ENCODE measurements at places on chromosomes 6 and 20.

GRCh38 chr6:20846602-20847028 lies 312.4 kb downstream of the CDKAL1 start:
- DNase-seq = no peak

- no peak for DNase-seq
Measured at GRCh38 chr20:3729811-3730540, 2.5 kb upstream of the HSPA12B start.

DNA sequence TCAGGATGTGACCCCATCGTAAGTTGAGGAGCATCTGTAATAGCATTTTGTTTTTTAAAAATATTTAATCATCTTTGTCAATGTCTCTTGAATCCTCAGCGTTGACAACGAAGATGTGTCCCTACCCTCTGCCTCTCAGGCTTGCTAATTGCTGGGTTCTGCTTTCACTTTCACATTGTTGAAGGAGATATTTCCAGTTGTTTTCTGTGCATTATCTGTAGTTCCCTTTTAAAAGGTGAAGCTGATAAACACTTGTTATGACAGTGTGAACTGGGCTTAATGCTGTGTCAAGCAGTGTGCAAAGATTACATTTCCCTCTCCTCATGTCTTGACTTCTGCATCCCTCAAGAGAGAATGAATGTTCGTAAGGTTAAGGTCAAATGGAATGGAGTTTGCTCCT lies 54.9 kb downstream of the CSE1L start:
- DNase-seq = no peak

- DNase-seq = no peak
Measured at GRCh38 chr6:45477790-45478189, 100.1 kb upstream of the SUPT3H start.

DNA sequence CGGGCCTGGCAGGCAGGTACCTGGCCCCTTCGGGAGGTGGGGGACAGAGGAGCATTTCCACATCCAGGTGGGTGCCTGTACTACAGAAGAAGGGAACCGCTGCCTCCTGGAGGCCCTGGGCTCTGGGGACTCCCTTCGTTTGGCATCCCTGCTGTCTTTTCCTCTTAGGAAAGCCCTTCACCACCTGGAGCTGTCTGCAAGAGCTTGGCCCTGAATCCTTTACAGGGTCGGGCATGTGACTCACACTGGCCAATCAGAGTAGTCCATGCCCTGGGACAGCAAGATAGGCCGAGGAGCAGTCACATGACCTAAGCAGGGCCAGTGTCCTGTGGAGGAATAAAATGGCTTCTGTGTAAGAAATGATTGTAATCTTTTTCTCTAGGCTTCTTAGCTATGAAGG lies 224.9 kb downstream of the ANKRD60 start:
- no peak for DNase-seq

DNA sequence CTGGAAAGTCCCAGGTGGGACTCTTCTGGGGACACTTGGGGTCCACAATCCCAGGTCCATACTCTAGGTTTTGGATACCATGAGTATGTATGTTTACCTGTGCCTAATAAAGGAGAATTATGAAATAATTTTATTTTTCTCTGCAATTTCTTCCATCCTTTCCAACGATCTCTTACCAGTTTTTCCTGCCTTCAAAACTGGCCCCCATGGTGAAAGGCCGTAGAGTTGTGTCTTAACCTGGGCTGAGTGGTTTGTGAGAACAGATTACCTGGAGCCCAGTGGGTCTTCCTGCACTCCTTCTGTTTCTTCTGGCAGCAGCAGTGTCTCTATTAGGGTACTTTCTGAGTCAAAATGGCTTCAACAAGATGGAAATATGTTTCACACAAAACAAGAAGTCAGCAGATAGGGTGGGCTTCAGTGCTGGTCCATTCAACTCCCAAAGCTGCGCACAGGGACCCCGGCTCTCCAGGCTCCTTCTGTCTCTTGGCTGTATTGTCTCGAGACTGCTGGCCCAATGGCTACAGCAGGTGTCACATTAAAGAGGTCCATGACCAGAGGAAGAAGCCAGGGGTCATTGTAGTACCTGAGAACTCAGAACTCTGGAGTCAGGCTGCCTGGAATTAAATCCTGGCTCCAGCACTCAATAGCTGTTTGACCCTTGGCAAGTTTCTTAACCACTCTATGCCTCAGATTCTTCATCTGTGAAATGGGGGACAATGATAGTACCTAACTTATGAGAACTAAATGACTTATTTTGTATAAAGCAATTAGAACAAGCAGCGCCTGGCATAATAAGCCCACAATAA lies 10.5 kb upstream of the RBCK1 start:
- DNase-seq = no peak

DNA sequence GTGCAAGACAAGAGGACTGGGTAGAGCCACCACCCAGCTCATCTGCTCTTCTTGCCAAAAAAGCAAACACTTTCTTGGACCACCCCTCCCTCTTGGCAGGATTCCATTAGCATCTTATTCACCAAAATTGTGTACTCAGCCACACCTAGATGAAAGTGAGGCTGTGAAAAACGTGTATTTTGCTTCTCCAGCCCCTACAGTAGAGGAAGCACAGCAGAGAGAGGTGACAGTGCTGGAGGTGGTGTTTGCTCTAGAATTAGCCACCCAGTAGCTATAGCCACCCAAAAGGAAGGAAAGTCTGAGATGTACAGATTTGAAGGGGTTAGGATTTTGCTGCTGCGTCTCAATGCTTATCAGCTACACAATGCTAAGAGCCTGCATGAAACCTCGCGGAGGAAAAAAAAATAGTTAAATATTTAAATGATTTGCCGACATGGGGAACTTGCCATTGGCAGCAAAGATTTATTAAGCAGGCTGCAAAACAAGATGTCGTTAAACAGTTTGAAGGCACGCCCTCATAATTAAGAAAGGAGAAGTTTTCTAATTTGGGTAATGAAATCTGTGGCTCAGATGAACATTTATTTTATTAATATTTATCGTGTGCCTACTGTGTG lies 287.3 kb downstream of the ZNF217 start:
- no peak for DNase-seq

GRCh38 chr6:9405369-9405768 lies 970.0 kb upstream of the SLC35B3 start:
- no peak for DNase-seq

- DNase-seq = peak; percentile 54
Measured at GRCh38 chr6:3803627-3804468, 45.3 kb upstream of the FAM50B start.

DNA sequence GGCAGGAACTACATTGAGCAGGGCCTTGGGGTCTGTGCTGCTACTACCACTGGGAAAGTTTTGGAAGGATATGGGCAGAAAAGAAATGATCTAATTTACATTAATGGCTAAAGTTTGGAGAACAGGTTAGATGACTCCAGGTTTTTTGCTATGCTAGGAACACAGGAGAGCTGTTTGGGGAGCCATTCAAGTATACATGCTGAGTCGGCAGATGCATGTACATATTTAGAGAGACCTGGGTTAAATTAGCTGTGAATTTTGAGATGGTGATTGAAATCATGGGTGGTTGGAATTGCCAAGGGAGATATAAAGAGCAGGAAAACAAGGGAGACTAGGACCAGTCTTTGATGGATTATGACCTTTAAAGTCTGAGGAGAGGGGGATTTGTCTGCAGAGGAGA lies 113.1 kb upstream of the BACH2 start:
- no peak for DNase-seq

DNA sequence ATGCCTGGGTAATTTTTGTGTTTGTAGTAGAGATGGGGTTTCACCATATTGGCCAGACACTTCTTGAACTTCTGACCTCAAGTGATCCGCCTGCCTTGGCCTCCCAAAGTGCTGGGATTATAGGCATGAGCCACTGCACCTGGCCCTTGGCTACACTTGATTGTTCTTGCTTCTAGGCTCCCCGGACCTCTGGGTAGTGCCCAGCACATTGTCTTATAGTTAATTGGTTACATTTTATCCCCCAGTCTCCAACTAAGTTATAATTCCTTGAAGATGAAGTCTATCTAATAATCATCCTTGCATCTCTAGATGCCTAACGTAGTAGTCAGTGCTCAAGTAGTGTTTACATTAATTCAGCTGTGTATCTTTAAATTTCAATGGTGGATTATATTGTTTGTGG lies 11.8 kb downstream of the SMPDL3A start:
- DNase-seq = no peak

DNA sequence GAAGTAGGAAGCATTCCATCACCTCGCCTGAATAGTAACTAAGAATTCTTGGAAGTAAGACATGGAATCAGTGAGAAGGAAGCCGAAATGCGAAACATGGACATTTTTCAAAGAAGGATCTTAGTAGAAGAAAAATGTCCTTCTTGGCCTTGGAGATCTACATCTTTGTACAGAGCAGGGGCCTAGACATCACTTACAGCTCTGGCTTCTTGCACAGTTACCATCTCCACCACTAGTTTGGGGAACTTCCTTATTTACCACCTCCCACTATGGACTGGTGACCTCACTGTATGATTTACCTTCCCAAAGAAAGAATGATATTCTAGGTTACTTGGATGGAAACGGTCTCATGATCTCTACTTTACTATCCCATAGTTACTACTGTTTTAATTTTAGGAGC lies 15.7 kb downstream of the CASS4 start:
- DNase-seq = no peak

- no peak for DNase-seq
Measured at GRCh38 chr20:53581444-53582250, 12.0 kb downstream of the ZNF217 start.

DNA sequence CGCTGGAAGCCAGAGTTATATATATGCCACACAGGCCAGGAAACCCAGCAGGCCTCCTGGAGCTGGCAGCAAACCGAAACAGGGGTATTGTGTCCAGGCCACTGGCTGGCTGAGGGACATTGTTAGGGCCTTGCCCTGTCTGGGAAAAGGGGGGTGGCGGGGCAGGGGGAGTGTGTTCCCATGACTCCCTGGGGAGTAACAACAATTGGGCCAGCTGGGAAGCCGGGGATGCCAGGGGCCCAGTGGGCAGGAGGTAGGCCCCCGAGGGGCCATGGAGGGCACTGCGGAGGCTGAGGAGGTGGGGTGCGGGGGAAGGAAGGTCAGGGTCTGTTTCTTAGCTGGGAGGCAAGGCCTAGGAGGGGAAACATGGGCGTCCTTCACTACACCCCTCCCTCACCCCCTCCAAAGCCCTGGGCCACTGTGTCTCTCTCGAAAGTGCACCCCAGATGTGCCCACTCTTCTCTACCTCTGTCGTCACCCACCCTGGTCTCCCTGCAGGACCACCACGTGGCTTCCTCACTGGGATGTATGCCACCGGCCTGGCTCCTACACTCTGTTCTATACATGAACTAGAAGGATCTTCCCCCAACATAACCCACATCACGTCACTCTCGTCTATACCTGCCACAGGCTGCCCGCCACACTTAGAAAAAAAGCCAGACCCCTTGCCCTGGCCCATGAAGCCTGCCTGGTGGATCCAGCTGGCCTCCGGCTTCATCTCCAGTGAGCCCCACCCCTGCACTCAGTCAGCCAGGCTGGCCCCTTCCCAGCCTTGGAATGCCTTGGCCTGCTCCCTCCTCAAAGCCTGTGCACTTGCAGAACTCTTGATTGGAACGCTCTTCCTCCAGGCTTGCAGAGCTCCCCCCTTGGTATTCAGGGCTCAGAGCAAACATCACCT lies 7.8 kb upstream of the E2F1 start:
- no peak for DNase-seq

DNA sequence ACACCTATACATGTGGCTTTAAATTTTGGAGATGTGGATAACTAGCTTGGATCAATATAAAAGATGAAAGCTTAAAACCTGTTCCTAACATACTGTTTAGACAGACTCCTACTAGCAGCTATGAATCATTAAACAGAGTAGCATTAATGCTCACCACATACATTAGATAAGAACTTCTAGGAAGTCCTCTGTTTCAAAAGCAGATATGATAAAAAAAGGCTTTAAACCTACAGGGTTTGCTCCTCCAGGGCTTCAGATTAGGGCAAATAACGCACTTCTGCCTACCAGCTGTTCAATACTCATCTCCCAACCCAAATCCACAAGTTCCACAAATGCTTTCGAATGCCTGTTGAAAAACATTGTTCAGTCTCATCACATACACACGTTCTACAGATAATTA lies 1.5 kb downstream of the REPS1 start:
- DNase-seq = no peak

- DNase-seq = no peak
Measured at GRCh38 chr6:82711105-82711827, 347.6 kb downstream of the TPBG start.

DNA sequence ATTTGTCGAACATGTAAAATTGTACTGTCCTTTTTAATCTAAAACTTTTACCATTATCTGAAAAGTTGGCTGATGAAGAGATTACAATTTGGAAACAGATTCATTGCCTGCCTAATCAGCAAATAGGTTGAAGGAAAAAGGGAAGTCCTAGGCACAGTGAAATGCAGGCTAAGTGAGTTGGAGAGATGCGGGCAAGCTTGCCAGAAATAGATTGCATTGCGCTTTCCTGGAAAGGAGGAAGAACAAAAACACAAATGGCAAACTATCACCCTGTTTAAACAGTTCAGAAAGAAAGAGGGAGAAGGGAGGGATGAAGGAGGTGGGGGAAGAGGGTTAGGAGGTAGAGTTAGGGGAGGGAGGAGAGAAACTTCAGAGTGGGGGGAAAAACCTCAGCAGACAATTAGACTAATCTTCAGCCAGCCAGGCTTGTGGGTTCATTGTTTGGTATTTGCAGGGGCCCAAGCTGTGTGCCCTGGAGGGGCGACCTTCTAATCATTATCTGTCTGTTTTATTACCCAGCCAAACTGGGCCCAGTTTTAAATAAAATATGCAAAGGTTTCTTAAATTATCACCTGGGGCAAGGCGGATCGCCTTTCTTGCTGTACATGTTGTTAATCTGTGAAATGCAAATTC lies 465.2 kb downstream of the TFAP2B start:
- DNase-seq = no peak

DNA sequence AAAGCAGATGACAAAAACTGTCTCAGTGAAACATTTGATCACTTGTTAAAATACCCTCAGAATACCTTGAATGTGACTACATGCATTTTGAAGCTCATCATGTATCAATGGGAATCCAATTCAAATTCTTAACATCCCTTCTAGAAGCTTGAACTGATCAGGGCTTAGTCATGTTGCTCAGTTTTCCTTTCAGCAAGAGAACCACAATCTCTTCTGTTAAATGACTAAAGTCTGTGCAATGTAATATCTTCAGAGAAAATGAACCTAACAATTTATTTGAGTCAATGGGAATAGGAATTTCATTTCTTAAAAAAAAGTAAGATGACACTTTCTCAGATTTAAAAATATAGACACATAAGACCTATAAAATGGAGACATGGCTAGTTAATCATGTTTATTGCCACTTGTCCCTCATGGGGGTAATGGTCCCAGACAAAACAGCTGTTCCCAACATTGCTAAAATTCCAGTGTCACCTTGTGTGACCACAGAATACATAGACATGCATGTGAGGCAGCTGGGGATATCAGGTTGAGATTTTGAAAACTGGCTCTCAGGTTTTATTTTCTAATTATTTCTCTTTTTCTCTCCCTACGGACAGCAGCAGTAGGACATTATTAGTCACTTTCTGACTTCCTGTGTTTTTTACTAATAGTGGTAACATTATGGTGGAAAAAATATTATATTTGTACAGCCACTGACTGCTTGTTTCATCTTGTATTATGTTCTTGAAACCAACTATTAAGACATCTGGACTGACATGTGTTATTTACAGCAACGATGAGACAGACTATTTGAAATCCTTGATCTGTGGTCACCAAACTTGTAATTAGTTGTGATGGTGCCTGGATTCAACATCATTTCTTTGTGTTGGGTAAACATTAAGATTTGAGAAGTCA lies 192.5 kb downstream of the COL9A1 start:
- DNase-seq = no peak

- DNase-seq = no peak
Measured at GRCh38 chr6:162468326-162468725, 259.2 kb downstream of the PRKN start.
